ENCODE measurements at places on chromosomes 4 and X.

DNA sequence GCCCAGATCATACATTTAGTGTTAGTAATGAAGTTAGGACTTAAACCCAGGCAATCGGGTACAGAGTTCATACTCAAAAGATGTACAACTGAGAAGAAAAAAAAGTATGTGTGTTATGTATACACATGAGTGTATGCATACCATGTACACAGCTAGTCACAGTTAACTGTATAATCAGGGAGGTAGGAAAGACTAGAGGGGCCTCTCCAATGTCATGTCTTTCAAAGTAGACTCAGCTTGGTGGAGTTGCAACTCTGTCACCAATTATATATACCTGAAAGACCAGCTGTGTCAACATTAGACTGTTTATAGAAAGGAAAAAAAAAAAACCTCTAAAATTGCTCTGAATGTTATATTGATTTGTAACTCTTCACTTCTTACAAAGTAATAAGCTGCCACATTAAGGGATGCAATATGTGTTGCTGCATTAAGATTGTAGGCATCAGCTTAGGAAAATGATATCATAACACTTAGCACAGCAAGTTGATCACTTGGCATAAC, 167.5 kb downstream of the DCTD start:
- peak; percentile 49 for DNase-seq

- DNase-seq: no peak
These were observed 41.0 kb downstream of the AMELX start for GRCh38 chrX:11334165-11334564.

DNA sequence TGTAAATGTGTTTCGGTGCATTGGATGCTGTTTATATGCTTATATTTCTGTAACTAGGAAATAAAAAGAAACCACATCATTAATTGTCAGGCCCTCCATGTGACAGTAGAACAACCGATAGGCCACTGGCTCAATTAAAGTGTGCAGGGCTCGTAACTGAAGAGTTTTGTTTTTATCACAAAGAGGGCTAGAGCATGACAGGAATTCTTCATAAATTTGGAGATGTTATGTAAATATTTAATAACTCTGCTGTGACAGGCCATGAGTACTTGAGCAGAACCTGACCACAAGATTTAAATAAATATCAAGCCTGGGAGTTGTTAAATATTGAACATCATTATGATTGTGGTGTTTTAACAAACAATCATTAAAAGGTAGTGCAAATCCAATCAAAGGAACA, 55.9 kb downstream of the MID1 start:
- DNase-seq: no peak

- DNase-seq: no peak
These were observed 38.0 kb upstream of the IL21 start for GRCh38 chr4:122658818-122659295.

DNA sequence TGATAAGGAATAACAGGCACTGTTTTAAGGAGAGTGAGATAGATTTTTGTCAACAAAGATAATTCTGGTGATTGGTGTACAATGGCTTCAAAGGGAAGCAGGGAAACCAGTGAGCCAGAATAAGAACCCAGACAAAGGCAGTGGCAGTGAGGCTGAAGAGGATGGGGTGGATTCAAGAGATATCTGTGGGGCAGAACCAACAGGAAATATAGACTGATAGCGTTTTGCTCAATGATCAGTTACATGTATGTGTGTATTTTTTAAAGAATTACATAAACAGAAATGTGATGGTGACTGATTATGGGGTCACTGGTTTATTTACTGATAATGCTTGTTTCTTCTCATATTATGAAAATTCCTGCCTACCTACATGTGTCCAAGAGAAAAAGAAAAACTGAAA, 66.4 kb downstream of the AMMECR1 start:
- no peak for DNase-seq

GRCh38 chr4:145886871-145887240, 51.8 kb downstream of the ZNF827 start:
- DNase-seq: no peak

- no peak for DNase-seq
These were observed 39.1 kb downstream of the DHRSX start for GRCh38 chrX:2461711-2462016.

Data from NCI-H1105 (cell line).